ENCODE measurements at places on chromosomes 13 and 19.

- no peak for DNase-seq
Observed at GRCh38 chr13:75318138-75318833, 163.7 kb downstream of the TBC1D4 start.

DNA sequence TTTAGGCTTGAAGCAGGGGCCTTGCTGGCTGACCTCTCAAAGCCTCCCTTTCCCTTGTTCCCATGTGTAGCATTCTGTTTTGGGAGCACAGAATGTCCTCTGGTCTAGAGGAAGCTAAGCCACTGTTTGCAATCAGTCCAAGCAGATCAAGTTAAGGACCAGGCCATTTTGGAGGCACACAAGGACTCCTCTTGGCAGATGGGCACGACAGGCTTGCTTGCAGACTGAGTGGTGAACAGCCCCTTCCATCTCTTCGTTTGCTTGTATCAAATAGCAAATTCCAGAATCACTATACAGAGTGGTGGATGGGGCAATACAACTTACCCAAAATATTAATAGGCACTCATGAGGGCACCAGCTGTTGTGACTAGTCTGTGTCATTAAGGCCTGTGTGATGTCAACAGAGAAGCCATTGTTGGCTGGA, 215.5 kb upstream of the SERP2 start:
- no peak for DNase-seq

- no peak for DNase-seq
Observed at GRCh38 chr13:79369226-79369625, 36.8 kb downstream of the RBM26 start.

DNA sequence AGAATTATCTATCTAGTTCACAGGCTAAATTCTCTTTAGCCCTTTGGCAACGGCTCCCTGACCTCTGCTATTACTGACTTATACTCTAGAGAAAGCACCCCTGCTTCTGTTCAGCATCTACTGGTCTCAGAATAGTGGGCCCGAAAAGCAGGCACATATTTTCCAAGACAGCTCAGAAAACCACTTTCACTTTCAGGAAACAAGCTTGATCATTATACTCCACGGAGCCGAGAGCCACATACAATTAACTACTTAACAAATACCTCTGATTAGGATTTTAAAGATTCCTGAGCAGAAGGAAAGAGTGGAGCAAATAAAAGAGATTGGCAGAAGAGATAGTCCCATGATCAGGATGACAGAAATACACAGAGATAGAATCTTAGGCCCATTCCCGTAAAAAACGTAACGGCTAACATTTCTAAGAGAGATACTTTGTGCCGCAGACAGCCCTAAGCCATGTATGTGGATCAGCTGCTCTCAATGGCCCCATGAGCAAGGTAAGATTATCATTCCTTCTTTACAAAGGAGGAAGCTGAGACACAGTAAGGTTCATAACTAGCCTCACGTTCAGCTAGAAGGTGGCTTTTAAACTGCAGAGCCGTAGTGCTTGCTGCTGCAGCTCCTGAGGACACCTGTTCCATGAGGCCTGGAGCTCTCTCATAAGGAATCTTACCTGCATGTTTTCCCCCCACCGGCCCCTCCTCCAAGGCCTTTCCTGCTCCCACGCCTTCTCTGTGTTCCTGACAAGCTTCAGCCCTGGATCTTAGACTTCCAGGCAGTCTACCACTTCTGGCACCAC, 227.2 kb downstream of the FOXO1 start:
- DNase-seq, result peak; percentile 22

- no peak for DNase-seq
Observed at GRCh38 chr13:104301171-104301975, 1235.2 kb upstream of the SLC10A2 start.

GRCh38 chr13:79725841-79726240, 244.9 kb downstream of the NDFIP2 start:
- no peak for DNase-seq

- no peak for DNase-seq
Observed at GRCh38 chr19:7200736-7201135, 93.5 kb downstream of the INSR start.

GRCh38 chr19:8363803-8364771, at the start of gene ANGPTL4:
Gene ANGPTL4, plus strand, starts transcription at chr19:8364155. Its CDS starts 167 bp downstream, at chr19:8364322.
- DNase-seq, result peak; percentile 50

GRCh38 chr13:81388400-81388799, 1047.5 kb upstream of the SPRY2 start:
- peak; percentile 62 for DNase-seq

GRCh38 chr13:97148894-97149293, 73.2 kb upstream of the MBNL2 start:
- no peak for DNase-seq

DNA sequence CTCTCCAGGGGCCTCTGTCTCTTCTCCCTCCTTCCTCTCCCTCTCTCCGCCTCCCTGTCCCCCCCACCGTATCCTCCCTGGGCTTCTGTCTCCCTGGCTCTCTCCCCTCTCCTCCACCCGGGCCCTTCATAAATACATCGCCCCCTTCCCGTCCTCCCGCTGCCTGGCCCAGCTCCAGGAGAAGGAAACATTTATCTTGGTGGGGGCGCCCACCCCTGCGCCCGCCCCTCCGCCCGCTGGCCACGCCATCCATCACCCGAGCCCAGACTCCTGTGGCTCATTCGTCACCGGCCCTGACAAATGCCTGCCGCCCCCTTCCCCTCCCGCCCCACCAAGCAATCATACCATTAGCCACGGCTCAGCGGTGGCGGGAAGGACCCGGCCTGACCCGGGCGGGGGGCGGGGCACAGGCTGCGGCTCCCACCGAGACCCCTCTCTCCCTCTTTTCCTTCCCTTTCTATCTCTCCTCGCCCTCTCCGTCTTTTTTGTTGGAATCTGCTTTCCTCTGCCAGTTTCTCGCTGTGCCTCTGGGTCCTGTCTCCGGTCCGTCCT, 2.6 kb upstream of the MEIS3 start:
- DNase-seq, result no peak

- DNase-seq, result peak; percentile 36
Observed at GRCh38 chr13:48908381-48909055, 67.2 kb upstream of the FNDC3A start.

DNA sequence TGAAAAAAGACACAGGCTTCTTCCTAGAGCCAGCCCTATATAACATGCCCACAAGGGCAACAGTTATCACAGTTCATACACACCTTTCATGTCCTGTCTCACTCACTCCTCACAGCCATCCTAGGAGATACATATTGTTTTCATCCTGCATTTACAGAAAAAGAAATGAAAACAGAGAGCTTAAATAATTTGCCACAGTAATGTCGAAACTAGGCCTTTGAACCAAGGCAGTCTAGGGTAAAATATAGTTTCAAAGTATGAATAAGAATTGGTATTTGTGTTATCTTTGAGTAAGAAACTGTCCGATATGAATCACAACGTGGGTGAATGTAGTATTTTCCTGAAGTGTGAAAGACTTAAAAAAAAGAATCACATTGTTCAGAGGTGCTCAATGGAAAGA, 26.8 kb downstream of the CLDN10 start:
- no peak for DNase-seq

DNA sequence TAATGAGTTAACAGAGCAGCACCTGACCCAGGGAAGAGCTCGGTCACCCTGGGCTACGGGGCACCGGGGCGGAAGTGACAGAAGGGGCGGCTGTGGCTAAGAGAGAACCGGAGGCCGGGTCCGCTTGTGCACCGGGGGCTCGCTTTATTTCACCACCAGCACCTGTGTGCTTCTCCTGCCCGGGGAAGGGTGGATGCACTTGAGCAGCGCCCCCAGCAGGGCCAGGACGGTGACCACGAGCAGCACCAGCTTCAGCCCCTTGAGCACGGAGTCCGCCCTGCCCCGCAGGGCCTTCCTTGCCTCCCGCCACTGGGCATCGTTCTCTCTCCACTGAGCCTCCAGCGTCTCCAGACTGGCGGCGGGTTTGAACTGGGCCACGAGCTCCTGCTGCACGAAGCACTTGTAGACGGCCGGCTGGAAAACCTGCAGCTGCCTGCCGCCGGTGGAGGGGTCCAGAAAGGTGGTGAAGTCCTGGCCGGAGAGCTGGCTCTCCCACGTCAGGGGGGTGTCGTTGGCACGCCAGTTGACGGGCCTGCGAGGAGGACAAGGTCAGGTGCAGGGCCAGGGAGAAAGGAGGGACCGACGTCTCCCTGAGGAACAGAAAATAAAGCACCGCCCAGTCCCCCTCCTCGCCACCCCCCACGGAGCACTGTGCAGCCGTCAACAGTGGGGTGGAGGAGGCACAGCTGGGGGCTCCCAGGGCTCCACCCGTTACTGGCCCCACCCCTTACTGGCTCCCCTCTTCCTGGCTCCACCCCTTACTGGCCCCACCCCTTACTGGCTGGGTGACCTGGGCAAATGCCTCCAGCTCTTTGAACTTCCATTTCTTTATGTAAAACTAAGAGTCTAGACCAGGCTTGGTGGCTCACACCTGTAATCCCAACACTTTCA, 3.6 kb downstream of the FAM187B start:
- no peak for DNase-seq

GRCh38 chr13:94168783-94169453, 310.6 kb downstream of the DCT start:
- DNase-seq, result no peak

GRCh38 chr13:112154301-112155060, 87.5 kb downstream of the SOX1 start:
- no peak for DNase-seq

- DNase-seq, result no peak
Observed at GRCh38 chr19:58450856-58451357, 515 bp upstream of the ZNF324B start.

- DNase-seq, result no peak
Observed at GRCh38 chr19:49427339-49427738, 2.2 kb downstream of the GFY start.

DNA sequence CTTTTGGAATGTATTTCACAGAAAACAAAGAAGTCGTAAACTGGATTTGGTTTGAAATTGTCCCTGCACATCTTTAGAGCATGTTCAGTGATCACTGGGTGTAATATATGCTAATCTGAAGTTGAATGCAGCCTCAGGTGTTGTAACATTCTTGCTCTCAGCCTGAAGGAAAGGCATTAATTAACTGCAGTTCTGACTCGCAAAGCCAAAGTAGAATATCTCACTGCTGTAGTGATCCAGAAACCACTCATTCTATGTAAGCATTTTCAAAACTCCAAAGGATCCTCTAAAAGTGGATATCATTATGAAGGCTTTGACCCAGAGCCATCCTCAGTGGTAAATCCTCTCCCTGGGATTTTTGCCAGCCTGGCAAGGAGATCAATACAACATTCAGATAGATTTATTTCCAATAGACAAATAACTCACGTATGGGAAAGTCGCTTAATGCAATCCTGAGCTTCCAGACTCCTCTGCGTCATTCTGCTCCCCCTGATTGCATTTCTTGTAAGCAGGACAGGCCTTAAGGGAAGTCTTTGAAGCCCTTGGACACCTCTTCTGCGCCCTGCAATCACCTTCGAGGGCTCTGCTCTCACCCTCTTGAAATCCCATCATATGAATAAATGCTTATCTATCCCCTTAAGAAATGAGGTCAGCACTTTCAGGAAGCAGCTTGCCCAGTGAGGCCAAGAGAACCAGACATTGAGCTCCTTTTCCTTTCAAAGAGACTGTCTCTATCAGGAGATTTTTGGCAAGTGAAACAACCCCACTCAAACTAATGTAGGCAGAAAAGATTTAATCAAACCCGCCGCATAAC, 301.7 kb upstream of the NBEA start:
- DNase-seq, result no peak

DNA sequence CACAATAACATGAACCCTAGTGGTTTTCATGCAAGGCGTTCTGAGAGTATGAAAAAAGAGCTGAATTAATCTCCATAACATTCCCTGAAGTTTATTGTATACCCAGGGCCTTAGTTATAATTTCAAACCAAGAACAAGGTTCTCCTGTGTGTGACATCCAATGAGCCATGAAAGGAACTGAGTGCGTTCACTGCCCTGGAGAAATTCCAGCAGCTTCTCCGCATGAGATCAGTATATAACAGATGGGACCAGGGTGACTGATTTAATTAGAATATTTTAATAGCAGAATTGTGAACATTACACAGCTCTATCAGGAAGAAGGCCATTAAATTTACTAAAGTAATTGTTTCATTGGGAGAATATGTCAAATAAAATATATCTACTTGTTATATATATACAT, 1190.5 kb upstream of the SLC10A2 start:
- peak; percentile 64 for DNase-seq

GRCh38 chr19:51144482-51145045, 2.5 kb downstream of the SIGLEC7 start:
- DNase-seq, result no peak

DNA sequence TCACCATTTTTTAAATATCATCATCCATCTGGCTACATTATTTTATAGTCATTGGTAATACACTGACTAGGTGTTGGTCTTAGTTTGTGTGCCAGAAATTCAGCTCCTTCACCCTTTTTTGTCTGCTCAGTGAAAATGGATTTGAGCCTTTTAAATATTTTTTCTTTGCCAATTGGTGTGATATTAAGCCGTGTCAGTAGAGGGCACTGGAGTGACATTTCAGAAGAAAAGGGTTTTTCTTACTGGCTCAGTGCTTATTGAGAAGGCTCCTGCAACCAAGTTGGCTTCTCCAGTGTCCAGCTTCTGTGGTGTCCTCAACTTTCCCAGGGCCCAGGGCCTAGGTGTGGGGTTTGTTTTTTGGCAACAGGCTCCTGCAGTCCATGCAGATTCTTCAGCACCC, 546.6 kb downstream of the DACH1 start:
- peak; percentile 42 for DNase-seq

GRCh38 chr19:48596679-48597465, 9.7 kb upstream of the SPACA4 start:
- DNase-seq, result peak; percentile 38

All from kidney tubule cell (primary cell).